Hematopoietic multipotent progenitor cell treated with erythropoietin and hydrocortisone succinate and interleukin-3 and kit ligand, for 17 days (in vitro differentiated cells): ENCODE measurements at places on chromosomes 2 and 18.

DNA sequence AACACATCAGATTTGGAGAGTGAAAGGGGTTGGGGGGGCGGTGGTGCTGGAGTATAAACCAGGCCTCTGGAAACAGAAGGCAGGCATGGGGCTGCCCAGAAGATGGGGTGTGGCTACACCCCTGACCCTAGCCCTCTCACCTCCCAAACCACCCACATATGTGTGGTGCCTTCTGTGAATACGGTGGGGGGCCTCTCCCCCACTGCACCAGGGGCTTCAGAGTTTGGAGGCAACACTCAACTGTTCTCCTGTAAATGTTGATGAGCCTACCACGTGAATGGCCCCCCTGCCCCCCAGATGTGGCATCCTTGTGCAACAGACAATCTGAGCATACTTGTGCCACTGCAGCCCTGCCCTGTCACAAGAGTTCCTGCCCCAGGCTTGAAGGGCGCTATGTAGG is 19.5 kb downstream of the FBXO41 start:
- no peak for DNase-seq

DNA sequence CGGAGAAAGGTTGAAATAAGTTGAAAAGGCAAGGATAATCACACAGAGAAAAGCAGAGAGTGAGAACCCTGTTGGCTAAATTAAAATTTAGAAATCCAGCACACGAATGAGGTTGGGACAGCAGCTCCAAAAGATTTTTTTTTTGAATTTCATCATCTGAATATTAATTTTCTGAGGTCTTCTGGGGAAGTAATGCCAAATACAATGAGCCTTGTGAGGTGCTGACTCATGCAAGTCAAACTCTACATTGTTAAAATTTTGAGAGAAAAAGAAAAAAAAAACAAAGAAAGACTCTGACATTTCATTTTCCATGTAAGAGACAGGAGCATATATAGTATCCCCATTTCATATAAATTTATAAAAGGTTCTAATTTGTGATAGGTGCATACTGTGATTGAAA is 614.2 kb upstream of the CDH2 start:
- no peak for DNase-seq

GRCh38 chr2:70199320-70199864 is 8.6 kb upstream of the C2orf42 start:
- DNase-seq: no peak

DNA sequence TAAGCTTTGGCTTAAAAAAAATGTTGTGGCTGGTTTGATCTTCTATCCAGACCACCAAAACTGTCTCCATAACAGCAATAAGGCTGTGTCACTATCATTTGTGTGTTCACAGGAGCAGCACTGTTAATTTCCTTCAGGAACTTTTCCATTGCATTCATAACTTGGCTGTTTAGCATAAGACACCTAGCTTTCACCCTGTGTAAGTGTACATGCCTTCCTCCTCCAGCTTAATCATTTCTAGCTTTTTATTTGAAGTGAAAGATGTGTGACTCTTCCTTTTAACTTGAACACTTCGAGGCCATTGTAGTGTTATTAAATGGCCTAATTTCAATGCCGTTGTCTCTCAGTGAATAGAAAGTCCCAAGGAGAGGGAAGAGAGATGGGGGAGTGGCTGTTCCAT is 352.9 kb upstream of the VWC2L start:
- DNase-seq: no peak

DNA sequence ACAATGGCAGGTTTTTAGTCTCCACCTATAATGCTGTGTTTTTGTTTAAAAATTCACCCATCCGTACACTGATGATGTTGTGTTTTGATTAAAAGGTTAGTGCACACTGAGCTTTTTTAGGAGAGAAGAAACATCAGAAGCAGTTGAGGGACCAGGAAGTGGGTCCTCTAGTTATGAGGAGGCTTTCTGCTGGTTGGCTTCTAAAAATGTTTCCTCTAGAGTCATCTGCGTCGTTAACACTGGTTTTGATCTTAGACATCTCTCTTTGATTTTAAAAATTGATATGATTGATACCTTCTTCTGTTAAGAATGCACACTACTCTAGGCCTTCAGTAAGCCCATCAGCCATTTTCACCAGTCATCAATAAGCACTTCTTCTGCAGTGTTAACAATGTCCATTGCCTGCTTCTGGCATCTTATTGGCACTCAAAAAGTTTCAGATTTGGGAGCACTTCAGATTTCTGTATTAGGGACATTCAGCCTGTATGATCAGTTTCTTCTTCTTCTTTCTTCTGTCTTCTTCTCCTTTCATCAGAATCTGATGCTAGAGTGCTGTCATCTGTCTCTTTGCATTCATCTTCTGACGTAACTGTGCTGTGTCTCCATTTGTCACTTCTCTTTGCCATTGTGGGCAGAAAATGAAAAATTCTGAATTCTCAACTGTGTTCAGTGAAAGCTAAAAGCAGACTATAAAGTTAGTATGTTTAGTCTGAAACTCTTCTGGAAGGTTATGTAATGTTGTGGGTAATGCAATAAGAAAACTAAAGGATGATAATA is 56.3 kb downstream of the PHLPP1 start:
- DNase-seq: no peak
